Prostate gland (tissue), 2 donors: ENCODE measurements at places on chromosomes 4 and X.

GRCh38 chr4:94325835-94326234, 16.8 kb downstream of the HPGDS start:
- no peak overlapping the region for H3K4me3 ChIP-seq
- DNase-seq: no peak
- no peaks in the 10 kb centered on the region for H3K4me1 ChIP-seq
- no peaks in the 10 kb centered on the region for H3K36me3 ChIP-seq
- no peaks in the 10 kb centered on the region for H3K27me3 ChIP-seq

DNA sequence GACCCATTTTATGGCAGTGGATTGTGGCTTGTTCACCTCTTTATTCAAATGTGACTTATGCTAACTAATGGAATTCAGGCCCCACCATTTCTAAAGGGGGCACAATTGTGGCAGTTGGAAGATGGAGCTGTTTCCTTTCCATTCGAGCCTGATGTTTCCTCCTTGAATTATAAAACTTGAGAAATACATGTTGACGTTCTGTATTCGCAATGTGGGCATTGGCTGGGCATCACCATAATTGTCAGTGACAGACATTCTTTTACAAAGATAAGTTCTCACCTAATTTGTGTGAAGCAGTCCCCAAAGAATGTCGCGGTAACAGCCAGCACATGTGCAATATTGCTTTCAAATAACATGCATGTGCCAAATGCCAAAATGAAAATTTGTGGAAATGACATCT, 1070.2 kb upstream of the TENM3 start:
- DNase-seq: no peak
- no peaks in the 10 kb centered on the region for H3K36me3 ChIP-seq
- H3K27ac ChIP-seq: no peak overlapping the region
- no peaks in the 10 kb centered on the region for H3K4me1 ChIP-seq
- peaks cover 4% of the 10 kb centered on the region for H3K27me3 ChIP-seq
- no peak overlapping the region for H3K4me3 ChIP-seq

DNA sequence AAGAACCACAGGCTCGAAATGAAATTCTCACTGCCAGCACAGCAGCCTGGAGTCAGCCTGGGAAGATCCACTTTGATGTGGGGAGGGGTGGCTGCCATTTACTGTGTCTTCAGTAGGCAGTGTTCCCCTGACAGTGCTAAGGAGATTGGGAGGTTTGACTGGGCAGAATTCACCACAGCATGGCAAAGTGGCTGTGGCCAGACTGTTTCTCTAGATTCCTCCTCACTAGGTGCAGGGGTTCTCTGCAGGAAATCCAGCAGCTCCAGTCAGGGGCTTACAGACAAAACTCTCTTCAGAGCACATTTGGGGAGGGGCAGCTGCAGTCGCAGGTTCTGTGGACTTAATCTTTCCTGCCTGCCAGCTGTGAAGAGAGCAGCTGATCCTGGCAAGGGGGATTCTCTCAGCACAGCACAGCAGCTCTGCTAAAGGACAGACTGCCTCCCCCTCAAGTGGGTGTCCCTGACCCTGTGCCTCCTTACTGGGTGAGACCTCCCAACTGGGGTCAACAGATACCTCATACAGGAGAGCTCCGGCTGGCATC, 1174.0 kb downstream of the RAPGEF2 start:
- no peaks in the 10 kb centered on the region for H3K36me3 ChIP-seq
- no peaks in the 10 kb centered on the region for H3K27me3 ChIP-seq
- H3K4me3 ChIP-seq: no peak overlapping the region

- DNase-seq: peak; percentile 73
- no peaks in the 10 kb centered on the region for H3K4me1 ChIP-seq
- no peaks in the 10 kb centered on the region for H3K36me3 ChIP-seq
- H3K4me3 ChIP-seq: no peak overlapping the region
- no peak overlapping the region for H3K27ac ChIP-seq
- no peaks in the 10 kb centered on the region for H3K27me3 ChIP-seq
Measured at GRCh38 chr4:6327220-6327917, 57.7 kb downstream of the WFS1 start.

DNA sequence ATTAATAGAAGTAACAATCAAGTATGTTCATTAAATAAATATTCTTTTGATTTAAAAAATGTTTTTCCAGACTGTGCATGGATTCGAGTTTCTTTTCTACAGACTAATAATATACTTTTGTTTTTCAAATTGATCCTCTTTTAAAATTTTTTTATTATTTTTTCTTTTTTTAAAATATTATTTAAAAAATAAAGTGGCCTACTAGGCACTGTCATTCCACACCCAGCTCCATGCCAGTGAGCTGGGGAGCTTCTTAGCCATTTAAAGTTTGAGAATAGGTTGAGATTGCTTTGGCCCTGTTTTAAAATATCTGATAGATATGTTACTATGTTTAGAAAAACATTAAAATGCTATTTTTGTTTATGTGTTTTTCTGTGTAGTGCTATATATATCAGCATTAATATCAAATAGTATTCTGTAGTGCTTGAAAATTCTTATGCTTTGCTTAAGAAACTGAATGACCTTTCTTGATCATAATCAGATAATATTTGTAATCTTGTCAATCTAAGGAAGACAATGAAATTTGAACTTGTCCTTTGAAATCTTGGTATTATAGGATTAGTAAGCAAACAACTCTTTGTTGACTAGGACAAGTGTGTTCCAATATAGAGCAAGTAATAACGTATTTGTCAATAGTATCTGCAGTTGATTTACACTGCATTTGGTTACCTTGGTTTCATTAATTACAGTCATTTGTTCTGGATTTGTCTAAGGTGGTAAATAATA, 12.6 kb downstream of the PCDH10 start:
- no peaks in the 10 kb centered on the region for H3K27me3 ChIP-seq
- no peak overlapping the region for H3K27ac ChIP-seq
- no peak overlapping the region for H3K4me3 ChIP-seq
- no peaks in the 10 kb centered on the region for H3K36me3 ChIP-seq
- no peaks in the 10 kb centered on the region for H3K4me1 ChIP-seq

GRCh38 chr4:177118596-177118995, 191.1 kb upstream of the NEIL3 start:
- no peak overlapping the region for H3K27ac ChIP-seq
- no peaks in the 10 kb centered on the region for H3K4me1 ChIP-seq
- no peak for DNase-seq
- H3K36me3 ChIP-seq: no peaks in the 10 kb centered on the region
- H3K27me3 ChIP-seq: no peaks in the 10 kb centered on the region
- no peak overlapping the region for H3K4me3 ChIP-seq

DNA sequence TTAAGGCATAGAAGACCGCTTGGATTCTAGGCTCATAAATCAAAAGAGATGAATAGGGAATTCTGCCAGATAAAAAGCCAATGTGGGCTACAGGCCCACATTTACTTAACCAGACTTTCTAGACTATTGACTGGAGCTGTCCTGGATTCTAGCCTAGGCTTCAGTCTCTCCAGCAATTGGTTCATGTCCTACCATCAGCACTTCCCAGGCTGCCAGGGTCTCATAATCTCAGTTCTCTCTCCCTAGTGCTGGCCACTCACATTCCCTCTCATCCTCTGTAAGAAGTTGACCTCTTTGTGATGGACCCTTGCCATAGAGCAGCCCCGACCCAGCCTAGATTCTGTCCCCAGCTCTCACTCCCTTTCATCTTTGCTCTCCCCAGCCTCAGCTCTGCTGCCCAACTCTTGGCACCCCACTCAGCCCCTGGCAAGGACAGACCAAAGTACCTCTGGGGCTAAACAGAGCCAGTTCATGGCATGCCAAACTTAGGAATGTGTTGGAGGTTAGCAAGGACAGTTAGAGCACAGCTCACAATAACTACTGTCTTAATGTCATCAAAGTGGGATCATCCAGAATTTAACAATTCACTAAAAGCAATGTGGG, 396.2 kb downstream of the INPP4B start:
- no peak overlapping the region for H3K4me3 ChIP-seq
- H3K36me3 ChIP-seq: no peaks in the 10 kb centered on the region
- H3K4me1 ChIP-seq: no peaks in the 10 kb centered on the region
- DNase-seq: no peak

- no peak for DNase-seq
- H3K27ac ChIP-seq: no peak overlapping the region
- no peak overlapping the region for H3K4me3 ChIP-seq
Measured at GRCh38 chrX:39309721-39310152, 508.5 kb downstream of the MID1IP1 start.

GRCh38 chrX:101415180-101416145, 7.4 kb downstream of the HNRNPH2 start:
- peak overlapping the region; percentile 83 for H3K27ac ChIP-seq
- H3K27me3 ChIP-seq: no peaks in the 10 kb centered on the region
- no peaks in the 10 kb centered on the region for H3K36me3 ChIP-seq
- H3K4me1 ChIP-seq: no peaks in the 10 kb centered on the region

DNA sequence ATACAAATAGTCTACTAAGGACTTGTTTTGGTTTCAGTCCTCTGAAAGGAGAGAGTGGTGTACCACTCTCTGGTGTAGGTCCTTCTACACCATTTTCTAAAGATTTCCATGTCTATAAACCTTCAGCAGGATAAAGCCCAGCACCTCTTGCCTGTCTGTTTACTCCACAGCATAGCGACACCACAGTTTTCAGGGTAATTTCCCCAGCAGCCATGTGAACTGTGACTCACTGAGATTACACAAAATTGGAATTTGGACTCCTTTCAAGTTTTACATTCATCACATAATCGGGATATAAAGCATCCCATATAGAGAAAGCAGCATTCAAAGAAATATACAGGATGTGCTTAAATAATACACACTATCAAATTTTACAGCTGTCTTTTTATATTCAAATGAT, 229.6 kb downstream of the PRDM5 start:
- no peaks in the 10 kb centered on the region for H3K36me3 ChIP-seq
- no peaks in the 10 kb centered on the region for H3K4me1 ChIP-seq
- H3K27me3 ChIP-seq: no peaks in the 10 kb centered on the region

GRCh38 chrX:104098919-104099318, 13.4 kb upstream of the ZCCHC18 start:
- no peaks in the 10 kb centered on the region for H3K4me1 ChIP-seq
- H3K4me3 ChIP-seq: no peak overlapping the region
- H3K27me3 ChIP-seq: no peaks in the 10 kb centered on the region
- H3K36me3 ChIP-seq: no peaks in the 10 kb centered on the region

- no peak overlapping the region for H3K4me3 ChIP-seq
- H3K36me3 ChIP-seq: no peaks in the 10 kb centered on the region
- no peaks in the 10 kb centered on the region for H3K4me1 ChIP-seq
- DNase-seq: no peak
Measured at GRCh38 chr4:31660916-31661315, 940.7 kb downstream of the PCDH7 start.

DNA sequence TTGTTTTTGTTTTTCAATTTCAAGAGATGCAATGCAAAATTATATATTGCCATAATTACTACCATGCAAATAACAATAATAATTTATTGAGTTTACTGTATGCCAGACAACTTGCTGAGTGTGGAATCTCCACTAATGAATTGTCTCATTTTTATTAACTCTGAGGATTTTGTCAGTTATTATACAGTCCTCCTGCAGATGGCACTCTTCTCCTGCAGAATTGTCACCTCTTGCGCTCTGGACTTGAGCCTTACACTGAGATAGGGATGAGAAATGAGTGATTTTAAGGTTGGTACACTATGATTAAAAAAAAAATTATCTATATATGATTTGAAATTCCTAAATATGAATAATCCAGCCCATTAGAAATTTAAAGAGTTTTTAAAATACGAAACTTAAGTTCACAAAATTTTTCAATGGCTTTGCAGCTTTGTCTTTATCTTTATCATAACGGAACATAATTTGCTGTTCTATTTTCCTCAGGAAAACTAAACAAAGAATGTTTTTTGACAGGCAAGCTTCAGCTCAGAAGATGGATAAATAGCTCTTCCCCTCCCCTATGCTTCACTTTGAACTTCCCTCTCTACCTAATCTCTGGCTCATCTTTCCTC, 12.7 kb upstream of the PAQR3 start:
- H3K27ac ChIP-seq: no peak overlapping the region
- no peaks in the 10 kb centered on the region for H3K27me3 ChIP-seq
- H3K4me3 ChIP-seq: no peak overlapping the region
- H3K36me3 ChIP-seq: no peaks in the 10 kb centered on the region

DNA sequence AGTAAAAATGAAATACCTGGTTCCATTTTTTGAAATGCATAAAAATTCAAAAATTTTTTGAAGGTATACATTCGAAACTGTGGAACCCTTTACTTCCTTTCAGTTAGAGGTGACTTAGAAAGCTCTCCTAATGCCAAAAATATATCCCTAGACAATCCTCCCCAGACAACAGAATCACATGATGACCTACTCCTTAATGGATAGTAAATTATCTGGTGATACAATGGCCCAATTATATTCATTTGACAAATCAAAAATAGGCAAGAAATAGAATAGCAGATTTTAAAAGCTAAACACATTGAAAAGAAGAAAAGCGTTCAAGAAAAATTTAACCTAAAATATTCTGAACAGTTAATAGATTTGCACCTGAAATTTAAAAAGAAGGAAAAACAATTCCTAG, 3.5 kb upstream of the UGT2A2 start:
- no peaks in the 10 kb centered on the region for H3K36me3 ChIP-seq
- DNase-seq: no peak
- no peak overlapping the region for H3K27ac ChIP-seq
- H3K27me3 ChIP-seq: no peaks in the 10 kb centered on the region
- no peak overlapping the region for H3K4me3 ChIP-seq

GRCh38 chrX:150162141-150162540, 201.0 kb upstream of the MAMLD1 start:
- H3K36me3 ChIP-seq: no peaks in the 10 kb centered on the region
- no peak overlapping the region for H3K4me3 ChIP-seq
- no peak for DNase-seq
- no peaks in the 10 kb centered on the region for H3K27me3 ChIP-seq
- no peaks in the 10 kb centered on the region for H3K4me1 ChIP-seq
